ENCODE measurements at places on chromosomes 11 and 22.

GRCh38 chr11:40292721-40293508, 1166.5 kb downstream of the LRRC4C start:
- no peak for DNase-seq

DNA sequence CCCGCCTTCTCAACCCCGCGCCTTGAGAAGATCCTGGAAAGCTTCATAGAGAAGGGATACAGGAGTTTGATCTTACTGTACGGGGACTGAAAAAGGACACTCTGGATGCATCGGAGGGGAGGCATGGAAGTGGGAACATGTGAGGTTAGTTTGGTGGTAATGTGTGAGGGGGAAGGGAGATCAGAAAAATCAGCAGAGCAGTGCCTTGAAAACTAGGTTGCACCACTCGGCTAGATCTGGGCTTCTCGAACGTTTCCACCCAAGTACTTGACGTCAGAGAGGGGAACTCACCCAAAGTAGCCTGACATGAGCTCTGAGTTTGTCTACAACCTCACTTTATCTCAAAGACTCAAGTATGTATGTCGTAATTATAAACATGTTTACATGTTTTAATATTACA, 14.5 kb downstream of the USP35 start:
- no peak for DNase-seq

DNA sequence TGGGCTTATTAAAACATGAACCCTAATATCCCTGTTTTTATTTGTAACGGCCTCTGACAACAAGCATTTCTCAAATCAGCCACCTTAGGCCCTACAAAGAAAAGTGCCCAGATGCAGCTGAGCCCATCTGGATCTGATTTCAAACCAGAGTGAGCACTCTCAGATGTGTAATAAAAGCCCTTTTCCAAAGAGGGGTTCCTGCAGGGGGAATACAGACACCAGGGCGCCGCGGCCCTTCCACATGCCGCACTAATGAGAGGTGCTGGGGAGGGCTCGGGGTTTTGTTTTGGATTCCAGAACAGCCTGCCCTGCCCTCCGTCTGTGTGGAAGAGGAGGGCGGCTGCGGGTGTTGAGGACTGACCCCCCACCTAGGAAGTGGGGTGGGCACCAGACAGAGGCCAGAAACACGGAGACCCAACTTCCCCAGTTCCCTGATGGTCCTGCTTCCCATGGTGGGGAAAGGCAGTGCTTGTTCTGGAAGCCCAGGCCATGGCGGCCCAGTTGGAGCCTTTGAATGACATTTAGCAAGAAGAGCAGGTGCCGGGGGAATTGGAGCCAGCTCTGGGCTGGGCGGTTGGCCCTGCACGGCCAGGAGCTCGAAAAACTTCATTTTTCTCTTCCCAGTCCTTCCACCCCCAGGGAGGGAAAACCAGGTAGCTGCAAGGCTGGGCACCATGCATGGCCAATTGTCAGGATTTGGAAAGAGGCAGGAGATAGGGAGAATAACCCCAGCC, 63.7 kb downstream of the MACROD1 start:
- no peak for DNase-seq

DNA sequence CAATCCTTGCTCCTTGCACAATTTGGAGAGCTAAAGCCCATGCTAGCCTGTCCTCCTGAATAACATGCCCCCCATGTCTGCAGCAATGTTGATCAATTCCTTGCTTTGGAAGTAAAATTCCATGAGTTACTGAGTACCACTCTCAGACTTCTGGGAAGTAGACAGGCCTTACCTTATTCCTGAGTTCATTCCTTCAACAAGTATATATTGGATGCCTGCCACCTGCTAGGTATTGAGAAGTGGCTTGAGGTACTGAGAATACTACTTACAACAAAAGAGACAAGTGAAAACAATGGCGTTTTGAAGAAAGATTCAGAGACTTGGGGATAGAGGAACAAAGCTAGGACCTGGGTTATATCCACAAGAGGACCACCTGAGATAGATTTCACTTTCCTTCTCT, 12.4 kb downstream of the PATE2 start:
- no peak for DNase-seq

DNA sequence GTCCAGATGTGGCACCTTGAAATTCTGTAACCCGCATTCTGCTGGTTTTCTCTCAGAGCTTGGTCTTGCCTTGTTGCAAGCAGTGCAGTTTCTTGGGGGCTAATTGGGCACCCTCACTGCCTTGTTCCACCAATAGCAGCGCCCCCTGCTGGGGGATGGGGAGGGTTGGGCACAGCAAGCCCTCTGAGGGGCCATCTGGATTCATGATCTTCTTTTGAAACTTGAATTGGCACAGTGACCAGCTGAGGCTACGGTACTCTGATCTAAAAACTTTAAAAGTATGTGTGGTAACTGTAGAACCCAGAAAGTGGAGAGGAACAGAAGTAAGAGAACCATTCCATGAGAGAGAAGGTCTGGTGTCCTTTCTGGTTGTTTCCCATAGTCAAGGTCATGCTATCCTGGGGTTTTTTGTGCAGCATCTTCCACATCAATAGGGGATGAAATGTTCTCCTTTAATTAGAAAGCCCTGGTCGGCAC, 64.2 kb downstream of the MED15 start:
- peak; percentile 59 for DNase-seq

DNA sequence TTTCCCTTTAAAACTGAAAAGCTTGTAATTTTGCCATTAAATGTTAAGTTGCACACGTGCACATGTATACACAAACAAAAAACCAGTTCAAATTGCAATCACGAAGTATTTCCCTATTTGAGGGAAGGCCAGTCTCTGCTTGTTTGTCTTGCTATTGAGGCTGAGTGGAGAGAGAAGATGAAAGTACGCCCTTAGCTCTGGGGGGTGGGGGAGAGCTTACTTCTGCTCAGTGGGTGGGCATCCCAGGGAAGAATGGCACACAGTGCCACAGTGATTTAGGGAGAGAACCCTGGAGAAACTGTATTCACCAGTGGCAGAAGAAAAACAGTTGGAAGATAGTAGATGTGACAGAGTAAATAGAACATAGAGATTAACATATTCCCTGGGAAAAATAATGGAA, 8.7 kb downstream of the YAP1 start:
- no peak for DNase-seq

GRCh38 chr11:2366733-2367132, 10.4 kb upstream of the CD81 start:
- DNase-seq = no peak

DNA sequence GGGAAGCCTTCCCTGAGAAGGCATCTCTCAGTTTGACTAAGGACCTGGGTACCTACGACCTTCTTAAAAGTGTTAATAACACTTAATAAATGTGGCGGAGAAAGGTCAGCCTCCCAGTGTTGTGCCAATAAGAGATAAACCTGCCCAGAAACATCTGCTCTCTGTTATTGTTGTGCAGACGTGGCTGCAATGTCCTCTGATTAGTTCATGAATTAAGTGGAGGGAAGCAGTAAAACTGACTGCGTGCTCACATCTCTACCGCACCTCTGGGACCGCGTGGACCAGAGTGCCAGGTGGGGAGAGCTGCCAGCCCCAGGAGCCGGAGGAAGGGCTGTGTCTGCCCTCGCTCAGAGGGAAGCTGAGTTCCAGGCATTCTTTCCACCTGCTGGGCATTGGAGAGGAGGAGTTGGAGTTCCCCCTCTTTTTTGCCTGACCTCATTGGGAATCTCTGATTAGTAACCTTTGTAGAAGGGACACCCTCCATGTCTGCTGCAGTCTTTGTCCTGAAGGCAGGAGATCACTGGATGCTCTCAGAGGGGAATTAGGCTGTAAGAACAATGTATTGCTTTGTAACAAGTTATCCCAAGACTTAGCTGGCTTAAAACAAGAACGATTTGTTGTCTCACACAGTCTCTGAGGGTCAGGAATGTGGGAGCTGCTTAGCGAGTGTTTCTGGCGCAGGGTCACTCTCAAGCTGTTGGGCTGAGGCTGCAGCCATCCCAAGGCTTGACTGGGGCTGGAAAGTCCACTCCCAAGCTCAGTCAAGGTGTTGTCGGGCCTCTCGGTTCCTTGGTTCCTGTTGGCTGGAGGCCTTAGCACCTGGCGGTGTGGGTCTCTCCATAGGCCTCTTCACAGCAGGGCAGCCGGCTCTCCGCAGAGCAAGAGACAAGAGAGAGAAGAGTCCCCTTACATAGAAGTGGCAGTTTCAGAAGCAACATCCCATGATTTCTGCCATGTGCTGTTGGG, 247.6 kb upstream of the TBCEL start:
- DNase-seq = no peak
